ENCODE measurements at places on chromosomes 6 and 20.

- no peak for DNase-seq
Observed at GRCh38 chr20:56173438-56173837, 75.1 kb upstream of the MC3R start.

DNA sequence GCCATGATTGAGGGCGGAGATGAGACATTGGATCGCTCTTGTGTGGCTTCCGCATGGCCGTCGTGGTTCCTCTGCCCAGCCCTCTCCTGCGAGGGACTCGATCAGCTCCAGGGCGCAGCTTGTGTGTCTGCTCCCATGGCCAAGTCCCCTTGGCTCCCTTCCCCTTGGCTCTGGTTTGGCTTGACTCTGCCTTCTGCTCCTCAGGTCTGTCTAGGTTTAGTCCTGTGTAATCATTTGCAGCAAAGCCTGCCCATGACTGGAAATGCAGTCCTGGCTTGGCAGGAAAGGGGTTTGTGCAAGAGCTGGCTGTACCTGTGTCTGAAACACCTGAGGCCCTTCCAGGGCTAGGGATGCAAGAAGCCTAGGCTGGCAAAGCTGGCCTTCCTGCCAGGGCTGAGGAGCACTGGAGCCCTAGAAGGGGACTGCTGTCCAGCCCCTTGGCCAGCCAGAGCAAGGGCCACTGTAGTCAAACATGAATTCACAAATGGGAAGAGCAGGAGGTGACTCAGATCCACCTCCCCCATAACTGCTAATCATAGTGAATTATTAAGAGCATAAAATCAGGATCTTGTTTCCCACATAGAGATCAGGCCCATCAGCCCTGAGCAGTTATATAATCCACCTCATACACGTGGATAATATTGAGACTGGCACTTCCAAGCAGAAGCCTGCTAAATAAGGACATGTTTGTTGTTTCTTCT is 196.8 kb downstream of the FARS2 start:
- no peak for DNase-seq

DNA sequence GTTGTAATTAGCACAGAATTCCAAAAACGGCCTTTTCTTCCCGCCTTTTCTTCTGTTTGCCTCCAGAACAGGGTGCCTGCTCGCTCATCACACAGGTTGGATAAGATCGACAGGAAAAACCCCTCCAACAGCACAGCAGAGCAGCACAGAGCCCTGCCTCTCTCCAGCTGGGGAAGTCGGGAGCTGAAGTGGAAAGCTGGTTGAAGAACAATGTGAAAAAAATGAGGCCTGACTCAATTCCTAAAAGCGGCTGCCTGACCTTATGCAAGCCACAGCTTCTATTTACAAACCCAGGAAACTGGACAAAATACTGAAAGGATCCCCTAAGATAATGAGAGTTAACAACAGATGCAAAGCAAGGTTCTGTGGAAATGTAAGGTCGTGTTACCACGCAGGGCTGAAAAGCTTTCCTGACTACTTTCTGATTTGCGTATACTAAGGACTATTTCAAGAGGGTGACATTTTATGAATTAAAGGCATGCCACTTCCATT is 116.9 kb downstream of the TTLL2 start:
- no peak for DNase-seq

GRCh38 chr6:105459049-105459448 is 56.2 kb upstream of the PREP start:
- no peak for DNase-seq

DNA sequence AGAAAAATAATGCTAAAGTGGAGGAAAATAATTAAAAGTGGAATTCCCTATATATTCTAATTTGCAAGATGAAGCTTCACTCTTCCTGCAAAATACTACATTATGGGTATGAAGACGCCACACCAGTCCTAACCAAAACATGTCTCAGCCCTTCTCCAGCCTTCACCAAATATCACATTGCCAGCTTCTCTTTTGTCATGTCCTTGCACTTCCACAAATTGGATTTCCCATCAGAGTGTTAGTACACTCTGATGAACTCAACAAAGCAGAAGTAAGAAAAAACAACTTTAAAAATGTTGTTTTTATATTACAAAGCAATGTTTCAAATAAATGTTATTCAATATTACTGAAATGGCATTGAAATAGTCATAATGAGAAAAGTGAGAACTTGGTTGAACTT is 62.4 kb upstream of the RNF146 start:
- no peak for DNase-seq

GRCh38 chr20:20603339-20603990 is 109.0 kb downstream of the RALGAPA2 start:
- no peak for DNase-seq

DNA sequence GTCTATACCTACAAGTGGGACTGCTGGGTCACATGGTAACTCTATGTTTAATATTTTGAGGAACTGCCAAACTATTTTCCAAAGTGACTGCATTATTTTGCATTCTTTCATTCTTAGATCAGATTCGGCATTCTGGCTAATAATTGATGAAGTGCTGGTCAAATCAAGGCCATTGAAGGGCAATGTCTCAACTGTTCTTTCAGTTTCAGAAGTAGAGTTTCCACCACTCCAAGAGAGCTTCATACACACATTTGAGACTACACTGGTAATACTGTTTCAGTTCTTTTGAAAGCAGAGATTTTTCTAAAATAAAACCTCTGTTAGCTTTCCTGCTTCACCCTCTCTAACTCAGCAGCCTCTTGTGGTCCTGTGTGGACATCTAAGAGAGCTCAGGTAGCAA is 154.5 kb downstream of the CFAP61 start:
- DNase-seq, result no peak

- DNase-seq, result no peak
Observed at GRCh38 chr20:38125157-38126056, 39.7 kb downstream of the TGM2 start.

GRCh38 chr6:108799791-108800190 is 48.4 kb upstream of the ARMC2 start:
- no peak for DNase-seq

- DNase-seq, result no peak
Observed at GRCh38 chr6:170450916-170451761, 102.0 kb downstream of the PSMB1 start.

GRCh38 chr20:40265825-40266533 is 423.1 kb downstream of the MAFB start:
- DNase-seq, result no peak

DNA sequence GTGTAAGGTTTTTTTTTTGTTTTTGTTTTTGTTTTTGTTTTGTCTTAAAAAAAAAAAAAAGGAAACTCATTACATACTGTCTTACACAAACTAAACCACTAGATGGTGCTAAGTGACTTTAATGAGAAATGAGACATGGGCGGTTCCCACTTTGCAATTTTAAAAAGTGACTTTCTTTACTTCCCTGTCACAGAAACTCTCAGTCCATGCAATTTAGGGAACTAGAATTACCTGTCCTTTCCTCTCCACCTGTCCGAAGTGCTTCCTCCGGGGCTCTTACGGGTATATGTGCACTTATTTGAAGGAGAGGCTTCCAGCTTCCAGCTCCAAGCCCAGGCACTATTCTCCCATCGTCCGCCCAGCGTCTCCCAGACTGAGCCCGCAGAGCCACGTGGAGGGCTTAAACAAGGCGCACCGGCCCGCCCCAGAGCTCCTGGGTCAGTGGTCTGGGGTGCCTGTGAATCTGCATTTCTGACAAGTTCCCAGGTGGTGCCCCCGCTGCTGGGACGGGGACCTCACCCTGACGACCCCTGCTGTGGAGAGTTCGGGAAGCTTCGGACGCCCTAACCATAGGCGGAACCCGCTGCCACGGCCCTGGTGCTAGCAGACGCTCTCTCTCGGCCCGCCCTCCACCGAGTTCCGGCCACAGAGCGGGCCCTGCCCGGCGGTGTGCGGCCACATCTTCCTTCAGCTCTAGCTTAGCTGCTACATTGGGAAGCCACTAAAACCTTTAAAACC is 26.1 kb downstream of the BFSP1 start:
- DNase-seq, result no peak

- no peak for DNase-seq
Observed at GRCh38 chr6:52588087-52588709, 11.3 kb upstream of the TRAM2 start.

DNA sequence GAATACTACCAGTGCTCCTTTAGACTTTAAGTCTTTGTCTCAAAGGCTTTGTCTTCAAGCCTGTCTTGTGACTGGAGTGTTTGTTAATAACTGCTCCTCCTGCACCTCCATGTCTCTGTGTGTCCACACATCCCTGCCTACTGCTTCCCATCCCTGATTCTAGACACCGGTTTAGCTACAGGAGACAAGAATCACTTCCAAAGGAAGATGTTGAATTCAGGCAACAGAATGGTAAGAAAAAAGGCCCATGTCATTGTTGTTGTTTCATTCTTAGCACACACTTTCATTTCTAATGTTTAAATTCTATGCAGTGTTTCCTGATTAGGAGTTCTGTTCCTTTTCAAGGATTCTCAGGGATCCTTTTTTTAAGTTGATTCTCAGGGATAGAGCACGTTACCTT is 293.6 kb upstream of the STXBP5 start:
- no peak for DNase-seq

DNA sequence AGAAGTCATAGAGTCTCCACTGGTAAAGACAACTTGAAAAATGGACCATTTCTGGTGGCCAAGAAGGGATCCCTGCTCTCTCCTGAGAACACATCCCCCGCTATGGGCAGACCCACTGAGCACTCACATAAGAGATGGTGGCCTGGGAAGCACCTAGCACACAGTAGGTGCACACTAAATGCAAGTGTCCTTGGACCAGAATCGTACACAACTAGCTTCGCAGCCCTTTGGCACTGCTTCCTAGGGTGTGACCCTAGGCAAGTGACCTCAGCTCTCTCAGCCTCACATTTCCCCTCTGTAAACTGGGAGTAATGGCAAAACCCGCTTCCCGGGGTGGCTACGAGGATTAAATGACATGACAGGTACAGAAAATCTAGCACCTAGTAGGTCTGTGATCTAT is 35.1 kb downstream of the KCNB1 start:
- DNase-seq, result no peak

DNA sequence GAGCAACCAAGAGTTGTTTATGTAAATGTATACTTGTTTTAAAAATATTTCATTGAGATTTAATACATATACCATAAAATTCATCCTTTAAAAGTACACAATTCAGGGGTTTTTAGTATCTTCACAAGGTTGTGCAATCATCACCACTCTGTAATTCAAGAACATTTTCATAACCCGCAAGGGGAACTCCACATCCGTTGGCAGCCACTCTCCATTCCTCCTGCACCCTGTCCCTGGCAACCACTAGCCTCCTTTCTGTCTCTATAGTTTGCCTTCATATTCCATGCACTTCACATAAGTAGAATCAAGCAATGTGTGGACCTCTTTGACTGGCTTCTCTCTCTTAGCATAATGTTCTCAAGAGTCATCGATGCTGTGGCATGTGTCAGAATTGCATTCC is 104.2 kb upstream of the PDE10A start:
- DNase-seq, result no peak

- no peak for DNase-seq
Observed at GRCh38 chr6:163984124-163984936, 569.8 kb downstream of the QKI start.

DNA sequence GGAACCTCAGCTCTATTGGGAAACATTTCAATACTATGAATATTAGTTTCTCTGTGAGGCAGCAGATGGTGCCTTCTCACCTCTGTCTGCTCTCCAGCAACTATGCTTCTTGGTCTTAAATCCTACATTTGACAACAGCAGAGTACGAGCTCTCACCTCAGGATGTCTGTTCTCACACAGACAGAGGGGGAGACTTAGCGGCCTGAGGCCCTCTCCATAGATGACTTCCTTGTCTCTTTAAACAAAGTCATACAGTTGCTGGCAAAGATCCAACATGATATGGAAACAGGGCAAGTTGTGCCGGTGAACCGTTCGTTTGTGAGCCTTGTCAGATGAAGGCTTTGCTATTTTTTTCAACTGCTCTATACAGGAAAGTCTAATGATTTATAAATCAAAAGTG is 43.7 kb upstream of the GABRR1 start:
- DNase-seq, result no peak

DNA sequence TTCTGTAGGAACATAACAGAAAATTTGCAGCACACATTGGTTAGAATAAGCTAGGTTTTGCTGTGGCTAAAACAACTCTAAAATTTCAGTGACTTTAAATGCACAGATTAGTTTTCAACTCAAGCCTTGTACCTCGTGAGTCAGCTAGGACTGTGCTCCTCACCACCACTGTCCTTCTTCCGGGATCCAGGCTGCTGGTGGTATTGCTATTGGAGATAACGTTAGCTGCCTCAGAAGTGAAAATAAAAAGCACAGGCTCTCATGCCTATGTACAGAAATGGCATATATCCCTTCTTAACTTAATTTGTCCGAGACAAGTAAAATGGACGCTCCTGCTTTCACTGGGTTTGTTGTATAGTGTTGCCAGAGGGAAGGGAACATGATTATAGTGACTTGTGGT is 931.1 kb upstream of the EYS start:
- no peak for DNase-seq

DNA sequence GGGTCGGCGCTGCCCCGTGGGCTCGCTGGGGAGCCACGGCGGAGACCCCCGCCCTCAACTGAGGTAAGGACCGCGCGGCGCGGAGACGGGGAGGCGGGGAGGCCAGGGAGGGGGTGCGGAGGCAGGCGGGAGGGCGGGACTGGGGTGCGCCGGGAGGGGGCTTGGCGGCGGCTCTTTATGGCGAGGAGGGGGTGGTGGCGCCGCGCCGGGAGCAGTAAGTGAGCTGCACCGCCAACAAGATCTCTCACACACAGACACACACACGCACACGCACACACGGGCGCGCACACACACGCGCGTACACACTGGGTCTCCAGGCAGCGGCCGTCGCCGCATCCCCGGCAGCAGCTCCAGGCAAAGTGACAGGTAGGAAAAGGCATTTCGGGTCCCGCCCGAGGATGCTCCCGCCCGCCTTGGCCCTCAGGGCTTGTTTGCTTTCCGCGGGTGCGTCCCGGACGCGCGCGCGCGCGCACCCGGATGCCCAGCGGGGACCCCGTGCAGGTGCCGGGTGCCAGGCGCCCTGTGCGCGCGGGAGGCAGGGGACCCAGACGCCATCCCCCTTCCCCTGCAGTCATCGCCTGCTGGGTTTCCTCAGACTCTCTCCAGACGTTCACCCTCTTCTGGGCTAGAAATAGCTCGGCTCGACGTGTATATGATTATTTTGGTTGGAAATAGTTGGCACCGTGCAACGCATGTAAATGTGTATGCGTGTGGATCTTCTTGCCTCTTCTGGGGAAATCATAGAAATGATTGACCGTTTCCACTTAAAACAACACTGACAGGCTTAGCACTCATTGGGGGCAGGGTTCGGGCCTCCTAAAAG is at the start of gene PLCB4:
Gene PLCB4 (plus strand): TSS at position 247 of the 823 bp plus-strand sequence. CDS start 238,728 bp downstream, outside the sequence.
- no peak for DNase-seq

- no peak for DNase-seq
Observed at GRCh38 chr20:43590036-43590391, 723 bp upstream of the IFT52 start.

DNA sequence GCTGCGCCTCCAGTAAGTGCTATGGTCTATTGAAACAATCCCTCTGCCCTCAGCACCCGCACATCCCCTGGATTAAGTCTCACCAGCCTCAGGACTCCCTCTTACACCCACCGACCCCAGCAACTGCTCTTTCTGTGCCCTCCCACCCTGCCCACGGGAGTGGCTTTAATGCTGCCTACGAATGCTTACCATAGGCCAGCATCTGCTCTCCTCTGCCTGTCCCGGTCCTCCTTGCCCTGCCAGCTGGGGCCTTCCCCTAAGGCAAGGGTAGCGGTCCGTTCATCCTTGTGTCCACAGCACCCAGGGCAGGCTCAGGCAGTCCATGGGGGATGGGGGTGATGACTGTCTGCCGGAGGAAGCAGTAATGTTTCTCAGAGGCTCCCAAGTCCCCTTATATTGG is 4.1 kb downstream of the EBF4 start:
- no peak for DNase-seq

GRCh38 chr20:60541991-60542390 is 583.8 kb downstream of the CDH26 start:
- no peak for DNase-seq

- DNase-seq, result no peak
Observed at GRCh38 chr6:87082160-87082721, 12.7 kb downstream of the CGA start.

Measured in stimulated activated CD4-positive, alpha-beta T cell treated with anti-CD3 and anti-CD28 coated beads, Interleukin-1b, Interleukin-23, amount 100 ng/mL, for 1 hour (primary cell).